ENCODE measurements at places on chromosomes 2 and 18.

GRCh38 chr2:105895990-105896764 is 151.5 kb downstream of the NCK2 start:
- no peak for DNase-seq

GRCh38 chr2:96139181-96139758 is 968 bp upstream of the ASTL start:
- no peak for DNase-seq

GRCh38 chr18:774811-775210 is 37.2 kb downstream of the YES1 start:
- no peak for DNase-seq

DNA sequence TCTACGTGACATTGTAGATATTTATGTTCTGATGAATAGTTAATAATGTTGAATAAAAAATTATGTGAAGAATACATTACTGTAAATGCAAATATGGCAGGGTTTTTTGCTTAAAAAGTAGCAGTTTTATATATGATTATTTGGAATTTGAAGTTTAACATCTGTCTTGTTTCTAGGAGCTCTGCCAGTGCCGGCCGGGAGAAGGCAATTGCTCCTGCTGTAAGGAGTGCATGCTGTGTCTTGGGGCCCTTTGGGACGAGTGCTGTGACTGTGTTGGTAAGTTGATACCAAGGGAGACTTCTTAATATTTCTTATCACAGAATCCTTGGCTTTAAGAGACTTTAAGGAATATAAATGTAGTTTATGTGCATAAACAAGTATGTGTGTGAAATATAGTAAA is 25.2 kb downstream of the TWSG1 start:
- DNase-seq, result no peak

DNA sequence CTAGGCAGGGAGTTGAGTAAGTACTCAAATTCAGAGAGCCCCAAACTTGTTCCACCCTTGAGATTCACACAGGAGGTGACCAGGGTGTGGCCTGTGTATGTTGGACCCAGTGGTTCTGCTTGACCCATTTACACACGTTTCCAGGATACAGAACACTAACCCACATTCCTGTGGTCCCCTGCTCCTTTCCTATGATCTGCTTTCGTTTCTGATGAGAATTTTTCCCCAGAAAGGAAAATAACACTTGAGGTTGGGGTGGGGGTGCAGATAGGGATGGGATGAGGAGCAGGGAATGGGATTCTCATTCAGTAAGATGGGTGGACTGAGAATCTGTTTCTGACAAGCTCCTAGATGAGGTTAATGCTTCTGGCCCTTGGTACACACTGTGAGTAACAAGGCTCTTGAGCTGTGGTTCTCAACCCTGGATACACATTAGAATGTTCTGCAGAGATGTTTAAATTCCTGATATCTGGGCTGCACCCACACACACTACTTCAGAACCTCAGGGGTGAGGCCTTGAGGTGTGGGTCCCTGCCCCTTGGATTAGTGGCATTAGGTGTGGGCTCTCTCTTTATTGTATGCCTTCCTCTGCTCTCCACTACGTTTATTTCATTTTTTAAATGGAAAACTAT is 58.4 kb downstream of the TPGS2 start:
- no peak for DNase-seq

DNA sequence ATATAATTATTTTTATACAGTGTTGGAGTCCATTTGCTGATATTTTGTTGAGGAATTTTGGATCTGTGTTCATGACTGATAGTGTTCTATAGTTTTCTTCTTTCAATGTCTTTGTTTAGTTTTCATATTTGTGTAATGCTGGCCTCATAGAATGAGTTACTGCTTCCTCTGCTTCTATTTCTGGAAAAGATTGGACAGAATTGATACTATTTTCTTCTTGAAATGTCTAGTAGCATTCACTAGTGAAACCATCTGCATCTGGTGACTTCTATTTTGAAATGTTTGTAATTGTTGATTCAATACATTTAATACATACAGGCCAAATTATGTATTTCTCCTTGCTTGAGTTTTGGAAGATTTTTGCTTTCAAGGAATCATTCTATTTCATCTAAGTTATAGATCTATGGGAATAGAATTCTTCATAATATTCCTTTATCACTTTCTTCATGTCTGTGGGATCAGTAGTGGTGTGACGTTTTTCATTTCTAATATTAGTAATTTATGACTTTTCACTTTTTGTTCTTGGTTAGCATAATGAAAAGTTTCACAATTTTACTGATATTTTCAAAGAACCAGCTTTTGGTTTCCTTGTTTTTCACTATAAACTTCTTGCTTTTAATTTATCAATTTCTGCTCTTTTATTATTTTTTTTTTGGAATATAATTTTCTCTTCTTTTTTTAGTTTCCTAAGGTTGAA is 509.9 kb upstream of the VRK2 start:
- DNase-seq, result no peak

- DNase-seq, result no peak
These were observed 32.5 kb downstream of the CCDC68 start for GRCh38 chr18:54926593-54927325.

- DNase-seq, result peak; percentile 18
These were observed 480.2 kb upstream of the ACVR2A start for GRCh38 chr2:147364597-147364996.

DNA sequence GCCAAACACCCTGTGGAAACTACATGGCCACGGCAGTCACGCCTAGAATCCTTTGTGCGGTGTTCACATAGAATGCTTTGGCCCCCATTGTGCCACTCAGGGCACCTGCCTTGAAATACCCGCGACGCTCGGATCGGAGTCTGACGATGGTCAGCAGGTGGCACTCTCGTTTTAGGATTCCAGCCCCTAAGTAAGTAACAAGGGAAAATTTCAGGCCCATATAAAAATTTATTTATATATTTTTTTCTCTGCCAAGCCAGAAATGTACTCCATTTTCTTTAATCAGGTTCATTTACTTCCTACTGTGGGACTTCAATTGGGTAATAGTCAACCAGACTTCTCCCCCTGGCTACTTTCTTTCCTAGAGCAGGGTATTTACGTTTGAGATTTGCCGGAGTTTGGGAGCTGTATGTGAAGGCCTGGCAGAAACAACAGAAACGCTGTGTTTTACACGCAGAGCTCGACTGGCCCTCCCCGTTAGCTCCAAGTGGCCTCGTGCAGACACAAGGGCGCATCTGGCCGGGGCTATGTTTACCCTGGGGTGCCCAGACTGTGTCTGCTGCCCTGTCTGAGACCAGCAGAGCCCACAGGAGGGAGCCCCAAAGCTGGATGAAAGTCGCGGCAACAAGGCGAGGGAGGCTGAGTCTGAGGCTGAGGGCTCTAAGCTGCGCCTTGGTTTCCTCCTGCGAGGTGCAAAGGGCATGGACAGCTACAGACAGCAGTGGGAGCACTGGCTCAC is 41.6 kb downstream of the LRRC30 start:
- DNase-seq, result peak; percentile 30

- DNase-seq, result no peak
These were observed 115.2 kb downstream of the ZNF236 start for GRCh38 chr18:76937597-76937996.

GRCh38 chr2:224363281-224363680 is 38.6 kb downstream of the FAM124B start:
- DNase-seq, result no peak

GRCh38 chr2:113692698-113693428 is 63.6 kb downstream of the SLC35F5 start:
- DNase-seq, result no peak

DNA sequence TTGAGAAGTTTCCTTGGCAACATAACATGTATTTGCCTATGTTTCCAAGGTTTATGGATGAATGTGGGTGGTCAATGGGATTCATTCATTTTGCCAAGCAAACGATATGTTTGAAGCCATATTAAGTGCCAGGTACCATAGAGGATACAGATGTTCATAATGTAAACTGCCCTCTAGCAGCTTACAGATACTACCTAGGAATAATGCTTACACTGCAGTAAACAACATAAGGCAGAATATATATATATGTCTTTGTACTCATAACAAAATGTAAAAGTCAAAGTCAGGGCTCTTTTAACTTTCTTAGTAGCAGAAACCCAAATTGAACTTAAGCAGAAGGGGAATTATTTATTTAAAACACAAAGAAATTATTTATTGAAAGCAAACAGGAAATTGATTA is 171.6 kb upstream of the TNP1 start:
- no peak for DNase-seq

DNA sequence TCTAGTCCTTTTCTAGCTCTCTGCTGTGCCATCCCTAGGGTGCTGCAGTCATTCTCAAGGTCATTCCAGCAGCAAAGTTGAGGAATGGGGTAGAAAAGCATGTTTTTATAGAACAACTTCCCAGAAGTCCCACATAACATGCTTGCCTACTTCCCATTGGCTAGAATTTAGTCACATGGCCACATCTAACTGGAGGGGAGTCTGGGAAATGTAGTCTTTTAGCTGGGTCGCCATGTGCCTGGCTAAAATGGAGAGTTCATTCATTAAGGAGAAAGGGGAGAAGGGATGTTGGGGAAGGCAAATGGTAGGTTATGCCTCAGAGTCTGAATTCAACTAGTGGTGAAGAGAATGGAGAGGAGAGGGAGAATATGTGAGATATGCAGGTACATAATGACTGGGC is 85.7 kb downstream of the SLC4A3 start:
- no peak for DNase-seq

GRCh38 chr18:77433076-77433475 is 183.4 kb downstream of the GALR1 start:
- DNase-seq, result no peak

- DNase-seq, result no peak
These were observed 1565.1 kb downstream of the LRP1B start for GRCh38 chr2:140565756-140566155.

DNA sequence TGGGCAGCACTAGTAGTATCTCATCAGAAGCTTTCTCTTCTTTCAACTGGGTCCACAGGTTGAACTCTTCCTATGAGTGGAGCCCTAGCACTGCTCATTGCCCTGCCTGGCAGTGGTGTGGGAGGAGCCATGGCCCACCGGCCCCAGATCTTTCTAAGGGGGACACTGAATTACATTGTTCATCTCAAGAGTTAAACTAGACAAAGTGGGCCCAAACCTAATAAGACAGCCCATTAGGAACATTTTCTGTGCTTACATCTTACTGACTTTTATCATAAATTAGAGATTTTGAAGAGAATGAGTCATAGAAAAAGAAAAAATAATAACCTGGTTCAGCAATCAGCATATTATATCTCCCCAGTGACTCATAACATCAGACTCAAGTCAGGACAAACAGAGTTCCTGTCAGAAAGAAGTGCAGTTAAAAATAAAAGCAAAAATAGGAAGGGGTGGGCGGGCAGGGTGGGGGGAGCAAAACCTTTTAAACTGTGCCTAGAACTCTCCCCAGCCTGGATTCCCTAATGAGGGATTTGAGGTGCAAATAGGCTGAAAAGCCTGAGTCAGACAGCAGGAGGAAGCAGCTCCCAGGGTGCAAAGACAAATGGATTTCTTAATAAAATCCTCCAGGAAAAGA is 161.6 kb upstream of the TRIB2 start:
- no peak for DNase-seq

GRCh38 chr2:48346124-48346536 is 183.8 kb upstream of the STON1 start:
- DNase-seq, result peak; percentile 51

GRCh38 chr2:150903055-150903454 is 358.6 kb downstream of the RBM43 start:
- no peak for DNase-seq

DNA sequence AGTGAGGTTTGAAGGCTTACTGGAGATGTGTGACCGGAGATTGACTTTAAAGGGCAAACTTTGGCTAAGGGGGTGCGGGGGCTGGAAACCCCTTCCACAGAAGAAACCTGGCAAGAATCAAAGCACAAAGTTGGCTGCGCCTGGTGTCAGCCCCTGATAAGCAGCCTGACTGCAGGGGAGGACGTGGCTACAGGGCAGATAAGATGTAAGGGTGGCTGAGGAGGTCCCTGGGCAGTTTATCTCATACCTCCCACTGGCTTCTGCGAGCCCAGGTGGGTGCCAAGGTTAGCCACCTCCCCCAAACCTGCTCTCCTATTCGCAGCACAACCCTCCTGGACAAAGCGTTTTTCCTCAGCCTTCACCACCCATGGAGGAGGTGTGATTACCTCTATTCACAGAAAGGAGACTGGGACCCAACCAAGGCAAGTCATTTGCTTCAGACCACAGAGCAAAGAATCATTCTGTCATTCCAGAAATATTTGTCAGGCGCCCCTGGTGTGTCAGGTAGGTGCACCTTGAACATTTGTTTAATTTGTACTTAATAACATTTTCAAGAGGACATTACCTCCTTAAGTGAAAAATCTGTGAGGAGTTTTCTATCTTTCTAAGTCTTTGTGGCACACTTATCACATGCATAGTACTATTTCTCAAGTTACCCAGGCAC is 73.1 kb upstream of the IL1R1 start:
- DNase-seq, result no peak

- DNase-seq, result no peak
These were observed 119.0 kb upstream of the FN1 start for GRCh38 chr2:215554689-215555498.

All from NCI-H146 (cell line).